ENCODE measurements at places on chromosomes 2 and 18.

DNA sequence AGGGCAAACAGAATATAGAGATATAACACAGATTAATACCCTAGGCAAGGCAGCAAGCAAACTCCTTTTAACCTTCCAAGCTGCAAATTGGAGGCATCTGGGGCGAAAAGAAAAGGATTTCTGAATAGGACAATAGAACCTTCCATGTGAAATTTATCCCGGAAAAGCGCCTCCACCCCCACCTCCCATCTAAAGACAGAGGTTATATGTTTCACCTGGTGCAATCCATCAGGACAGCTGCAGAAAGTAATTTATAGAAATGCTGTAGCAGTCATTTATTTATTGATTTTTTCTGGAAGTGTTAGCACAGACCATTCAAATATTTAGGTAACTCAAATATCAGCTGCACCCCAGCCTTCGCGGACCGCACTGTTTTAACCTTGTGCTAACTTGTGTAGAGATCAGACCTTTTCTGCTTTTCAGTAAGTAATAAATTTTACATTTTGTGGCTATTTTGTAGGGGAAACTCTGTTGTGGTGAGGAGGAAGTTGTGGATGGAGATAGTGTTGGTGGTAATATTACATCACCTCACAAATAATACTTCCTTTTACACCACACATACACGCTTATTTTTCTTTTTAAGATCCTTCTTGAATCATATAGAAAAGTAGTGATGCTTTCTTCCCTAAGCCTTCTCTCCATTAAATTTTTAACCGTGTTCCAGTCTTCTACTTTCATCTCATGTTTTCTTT, 919.3 kb upstream of the CDH2 start:
- DNase-seq, result no peak

DNA sequence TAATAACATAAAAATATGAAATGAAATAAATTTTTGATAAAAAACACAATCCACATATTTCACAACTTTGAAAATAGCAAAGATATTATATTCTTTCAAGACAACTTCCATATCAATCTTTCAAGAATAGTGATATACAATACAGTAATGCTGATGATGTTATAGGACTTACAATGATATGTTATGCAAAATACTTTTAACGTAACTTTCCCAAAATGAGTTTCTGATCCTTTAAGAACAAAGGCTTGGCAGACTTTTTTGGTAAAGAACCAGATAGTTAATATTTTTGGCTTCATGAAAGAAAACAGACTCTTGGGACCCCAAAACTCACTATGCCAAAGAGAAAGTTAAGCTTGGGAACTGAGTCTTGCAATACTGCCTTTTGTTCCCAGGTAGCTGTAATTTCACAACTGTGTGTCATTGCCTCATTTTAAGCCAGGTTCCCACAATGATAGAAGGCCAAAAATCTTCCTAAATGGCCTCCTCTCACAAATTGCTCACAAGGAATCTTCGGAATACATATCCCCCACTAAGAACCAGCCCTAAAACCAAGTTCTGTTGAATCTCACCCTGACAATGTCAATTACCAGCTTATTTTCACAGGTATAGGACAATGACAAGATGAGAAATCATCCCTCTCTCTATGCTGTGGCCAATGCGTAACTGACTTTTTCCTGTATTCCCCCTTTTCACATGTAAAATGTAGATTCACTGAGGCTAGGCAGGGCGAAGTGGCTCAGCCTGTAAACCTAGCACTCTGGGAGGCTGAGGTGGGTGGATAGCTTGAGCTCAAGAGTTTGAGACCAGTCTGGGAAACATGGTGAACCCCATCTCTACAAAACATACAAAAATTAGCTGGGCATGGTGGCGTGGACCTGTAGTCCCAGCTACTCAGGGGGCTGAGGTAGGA, 54.8 kb upstream of the STRN start:
- no peak for DNase-seq

GRCh38 chr2:219709331-219709761, 81.9 kb downstream of the SLC4A3 start:
- DNase-seq, result no peak

DNA sequence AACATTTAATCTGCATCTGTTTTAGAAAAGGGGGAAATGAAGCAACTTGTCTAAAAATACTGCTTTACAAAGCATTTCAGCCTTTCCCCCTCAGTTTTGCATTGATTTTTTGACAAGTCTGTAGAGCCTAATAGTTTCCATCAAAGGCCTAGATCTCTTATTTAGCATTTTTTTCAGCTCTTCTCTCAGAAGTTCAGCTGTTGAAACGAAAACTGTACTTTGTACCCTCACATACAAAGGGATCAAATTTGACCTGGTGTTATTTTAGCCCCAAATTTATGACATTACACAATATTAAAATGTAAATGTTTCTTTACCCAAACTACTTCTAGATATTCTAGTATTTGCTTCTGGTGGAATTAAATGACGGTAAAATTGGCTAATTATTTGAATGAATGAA, 13.0 kb downstream of the YPEL5 start:
- DNase-seq, result no peak

DNA sequence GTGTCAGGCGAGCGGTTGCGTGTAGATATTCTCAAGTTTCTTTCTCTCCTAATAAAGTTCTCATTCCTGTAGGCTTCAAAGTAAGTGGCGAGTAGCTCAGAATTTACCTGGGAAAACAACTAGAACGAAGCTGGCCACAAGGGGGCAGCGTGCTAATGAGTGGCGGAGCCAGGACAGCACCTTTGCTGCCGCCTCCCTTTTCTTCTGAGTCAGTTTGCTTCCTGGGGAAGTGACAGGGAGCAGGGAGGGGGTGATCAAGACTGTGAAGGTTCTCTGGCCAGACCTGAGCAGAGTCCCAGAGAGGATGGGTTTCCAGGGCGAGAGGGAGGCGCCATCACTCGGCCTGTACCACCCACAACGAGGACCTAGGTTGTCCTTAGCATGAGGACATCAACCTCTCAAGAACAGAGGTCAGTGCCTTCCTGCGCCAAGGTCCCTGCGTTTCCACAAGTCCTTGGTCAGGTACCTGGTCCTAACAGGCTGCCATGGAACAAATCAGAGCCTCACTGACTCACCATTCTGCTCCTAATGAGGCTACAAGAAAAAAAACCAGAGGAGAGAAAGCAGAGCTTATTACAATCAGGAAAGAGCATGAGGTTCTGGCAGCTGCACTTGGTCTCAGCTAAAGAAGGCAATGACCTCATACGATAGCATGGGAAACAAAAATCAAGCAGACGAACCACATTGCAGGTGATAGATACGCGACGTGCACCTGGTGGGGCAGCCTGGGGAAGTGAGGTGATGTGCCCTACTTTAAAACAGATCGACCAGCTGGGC, 98.7 kb downstream of the PLB1 start:
- DNase-seq, result peak; percentile 78

- no peak for DNase-seq
These were observed 147.2 kb upstream of the CELF4 start for GRCh38 chr18:37712776-37713175.

DNA sequence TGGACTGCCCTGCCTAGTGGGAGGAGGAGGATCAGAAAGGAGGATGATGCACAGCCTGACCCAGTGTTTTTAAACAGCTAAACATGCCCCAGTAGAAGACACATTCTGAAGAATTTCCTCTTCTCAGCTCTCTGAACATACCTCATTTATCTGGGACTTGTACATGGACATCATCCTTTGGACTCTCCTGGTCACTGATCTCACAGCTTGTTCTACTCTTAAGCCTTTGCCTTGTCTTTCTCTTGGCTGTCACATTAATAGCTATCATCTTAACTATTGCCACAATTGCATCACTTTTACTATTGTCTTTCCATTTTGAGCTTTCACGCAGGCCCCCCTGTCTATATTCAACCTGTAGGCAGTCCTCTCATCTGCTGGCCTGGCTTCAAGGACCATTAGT, 42.0 kb upstream of the PGAP1 start:
- DNase-seq, result no peak

- no peak for DNase-seq
These were observed 376.1 kb upstream of the TMEFF2 start for GRCh38 chr2:192570788-192571187.

GRCh38 chr2:32495139-32495538, 132.7 kb upstream of the TTC27 start:
- no peak for DNase-seq

- no peak for DNase-seq
These were observed 110.0 kb downstream of the TANC1 start for GRCh38 chr2:159078443-159078842.

- DNase-seq, result no peak
These were observed 31.6 kb upstream of the CASP10 start for GRCh38 chr2:201151127-201151981.

DNA sequence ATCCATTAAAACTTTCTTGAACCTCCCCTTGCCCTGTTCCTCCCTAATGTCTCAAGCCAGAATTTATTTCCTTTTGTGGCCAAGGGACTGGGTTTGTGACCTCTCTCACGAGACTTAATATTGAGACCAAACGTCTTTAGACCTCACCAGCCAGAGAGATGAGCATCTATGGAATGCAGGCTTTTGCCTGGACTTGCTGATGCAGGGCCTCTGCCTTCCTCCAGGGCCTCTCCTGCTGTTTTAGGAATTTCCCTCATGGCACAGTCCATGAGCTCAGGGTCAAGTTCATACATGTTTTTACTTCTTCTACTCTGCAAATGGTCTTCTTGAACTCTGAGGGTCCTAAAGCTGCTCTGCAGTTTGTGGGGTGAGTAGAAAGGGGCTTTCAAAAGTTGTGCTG, 22.3 kb downstream of the IL1B start:
- no peak for DNase-seq

DNA sequence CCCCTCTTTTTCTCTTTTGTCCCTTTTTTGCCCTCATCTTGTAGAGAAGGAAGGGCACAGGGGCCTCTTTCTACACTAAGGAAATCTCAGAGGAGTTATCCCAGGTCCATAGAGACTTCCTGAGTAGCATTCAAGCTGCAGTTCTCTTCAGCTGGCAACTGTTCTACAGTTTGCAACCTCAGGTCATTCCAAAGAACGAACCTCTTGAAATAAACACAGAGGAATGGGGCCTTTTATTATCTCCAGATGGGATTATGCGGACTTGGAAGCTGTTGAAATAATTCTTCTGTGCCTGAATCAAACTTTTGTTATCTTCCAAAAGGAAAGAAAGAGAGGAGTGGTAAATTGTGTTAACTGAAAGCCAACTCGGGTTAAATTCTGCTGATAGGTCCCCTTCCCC, 31.0 kb upstream of the NFE2L2 start:
- DNase-seq, result no peak

DNA sequence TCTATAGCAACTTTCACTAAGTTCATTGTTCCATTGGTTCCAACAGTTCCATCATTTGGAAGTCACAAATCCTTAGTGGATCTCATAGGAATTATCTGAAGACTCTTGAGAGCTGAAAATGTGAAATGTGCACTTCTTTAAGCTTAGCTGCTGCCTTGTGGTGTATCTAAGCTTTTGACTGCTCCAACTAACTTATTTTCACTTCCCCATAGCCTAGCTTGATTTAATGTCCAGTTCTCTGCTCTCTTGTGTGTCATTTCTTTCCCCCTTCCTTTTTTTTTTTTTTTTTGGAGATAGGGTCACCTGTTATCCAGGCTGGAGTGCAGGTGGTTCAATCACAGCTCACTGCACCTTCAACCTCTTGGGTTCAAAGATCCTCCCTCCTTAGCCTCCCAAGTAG, 34.9 kb upstream of the CD302 start:
- no peak for DNase-seq

GRCh38 chr18:9947248-9947647, 33.4 kb downstream of the VAPA start:
- DNase-seq, result no peak

GRCh38 chr2:163774862-163775261, 39.1 kb upstream of the FIGN start:
- no peak for DNase-seq

GRCh38 chr2:28226558-28226957, 166.1 kb upstream of the FOSL2 start:
- no peak for DNase-seq

- DNase-seq, result no peak
These were observed 63.2 kb upstream of the ATP8B1 start for GRCh38 chr18:57866355-57866754.

GRCh38 chr2:88765154-88765888, 73.8 kb downstream of the RPIA start:
- peak; percentile 77 for DNase-seq

DNA sequence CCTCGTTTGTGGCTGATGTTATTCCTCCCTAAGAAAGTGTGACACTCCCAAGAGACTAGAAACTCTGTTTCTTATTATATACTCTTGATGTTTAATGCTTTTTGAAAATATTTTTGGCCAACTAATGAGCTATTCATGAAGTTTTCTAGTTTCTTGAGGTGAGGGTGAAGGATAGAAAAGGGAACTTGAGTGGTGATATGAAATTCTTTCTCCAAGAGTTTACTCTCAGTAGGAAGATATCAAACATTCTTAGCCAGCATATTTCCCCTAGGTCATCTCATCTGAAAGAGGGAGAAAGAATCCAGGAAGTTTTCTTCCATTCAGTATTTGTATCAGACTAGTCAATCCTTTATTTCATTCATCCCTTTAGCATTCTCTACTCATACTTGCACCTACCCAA, 95.7 kb downstream of the MAP3K20 start:
- DNase-seq, result no peak

DNA sequence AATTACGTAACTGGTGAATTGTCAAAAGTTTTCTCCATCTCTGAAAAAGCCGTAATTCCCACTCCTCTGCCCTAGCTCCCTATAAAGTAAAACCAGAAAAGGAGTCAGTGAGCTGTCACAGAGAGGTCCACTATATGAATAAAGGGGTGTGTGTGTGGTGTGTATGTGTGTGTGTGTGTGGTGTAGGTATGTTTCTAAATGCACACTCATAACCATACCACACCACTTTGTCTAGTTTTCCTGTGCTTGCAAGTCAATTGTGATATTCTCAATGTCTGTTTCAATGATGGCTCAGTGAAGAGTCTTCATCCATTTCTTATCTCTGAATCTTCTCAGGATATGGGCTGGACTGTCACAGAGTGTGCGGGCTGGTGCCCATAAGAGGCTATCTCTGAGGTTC, 54.8 kb upstream of the CCDC68 start:
- DNase-seq, result no peak

DNA sequence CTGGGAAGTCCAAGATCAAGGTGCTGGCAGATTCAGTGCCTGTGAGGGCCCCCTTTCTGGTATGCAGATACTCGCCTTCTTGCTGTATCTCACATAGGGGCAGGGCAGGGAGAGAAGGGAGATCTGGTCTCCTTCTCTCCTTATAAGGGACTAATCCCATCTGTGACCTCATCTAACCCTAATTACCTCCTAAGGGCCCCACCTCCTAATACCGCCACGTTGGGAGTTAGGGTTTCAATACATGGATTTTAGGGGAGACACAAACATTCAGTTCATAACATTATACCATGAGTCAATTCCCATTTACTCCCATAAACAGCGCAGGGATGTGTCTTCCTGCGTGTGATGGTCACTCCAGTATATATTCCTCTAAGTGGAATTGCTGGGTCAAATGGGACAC, 73.8 kb upstream of the TXNDC2 start:
- no peak for DNase-seq
